ENCODE measurements at places on chromosomes 11 and 22.

DNA sequence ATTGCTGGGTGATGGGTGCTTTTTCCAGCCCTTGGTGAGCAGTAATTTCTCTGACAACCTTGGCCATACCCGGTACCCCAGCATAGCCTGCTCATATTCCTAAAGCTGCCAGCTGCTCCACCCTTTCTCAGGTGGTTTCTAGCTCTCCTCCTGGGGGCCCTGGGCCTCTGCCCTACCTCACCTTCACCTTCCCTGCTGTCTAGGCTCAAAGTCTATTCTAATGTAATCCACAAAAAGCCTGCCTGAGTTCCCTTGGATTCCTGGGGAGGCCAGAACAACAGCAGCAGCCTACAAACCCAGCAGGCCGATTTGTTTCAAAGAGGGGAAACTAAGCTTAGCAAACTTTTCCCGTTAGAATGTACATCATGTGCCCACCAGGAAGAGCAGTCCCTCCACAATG, 117.6 kb downstream of the DSCAML1 start:
- no peak for DNase-seq

DNA sequence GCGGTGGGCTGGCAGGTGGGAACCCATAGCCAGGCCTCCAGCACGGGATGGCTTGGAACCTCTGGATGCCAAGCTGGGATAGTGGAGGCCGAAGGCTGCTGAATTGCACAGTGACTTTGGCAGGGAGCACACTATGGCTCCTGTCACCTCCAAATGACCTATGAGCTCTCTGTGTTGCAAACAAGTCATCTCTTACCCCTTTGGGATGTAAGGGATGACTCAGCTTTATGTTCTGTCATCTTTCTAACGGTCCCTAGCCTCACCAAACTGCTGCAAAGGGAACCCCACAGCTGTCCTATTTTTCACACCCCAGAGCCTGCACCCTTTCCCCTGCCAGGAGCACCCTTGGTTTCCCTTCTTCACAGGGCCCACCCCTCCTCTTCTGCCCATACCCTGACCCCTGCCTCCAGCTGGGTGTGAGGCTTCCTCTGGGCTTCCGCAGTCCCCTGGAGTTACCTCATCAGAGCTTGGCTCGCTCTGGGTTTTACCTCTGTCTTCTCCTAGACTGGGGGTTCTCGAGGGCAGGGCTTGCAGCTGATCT, 2.7 kb upstream of the SCUBE1 start:
- no peak for DNase-seq

GRCh38 chr11:125588505-125588904, 4.1 kb upstream of the STT3A start:
- DNase-seq: no peak

- DNase-seq: no peak
Observed at GRCh38 chr11:14679662-14680061, 36.1 kb downstream of the PDE3B start.

DNA sequence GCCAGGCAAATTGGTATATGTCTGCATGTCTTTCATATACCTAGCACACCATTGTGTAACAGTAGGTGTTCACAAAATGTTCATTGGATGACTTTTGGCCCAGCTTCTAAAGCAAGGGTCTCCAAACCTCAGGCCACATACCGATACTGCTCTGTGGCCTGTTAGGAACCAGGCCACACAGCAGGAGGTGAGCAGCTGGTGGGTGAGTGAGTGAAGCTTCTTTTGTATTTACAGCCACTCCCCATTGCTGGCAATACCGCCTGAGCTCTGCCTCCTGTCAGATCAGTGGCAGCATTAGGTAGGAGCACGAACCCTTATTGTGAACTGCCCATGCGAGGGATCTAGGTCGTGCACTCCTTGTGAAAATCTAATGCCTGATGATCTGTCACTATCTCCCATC, 836.6 kb downstream of the NTM start:
- DNase-seq: no peak

GRCh38 chr11:15770798-15771414, 585.4 kb downstream of the SOX6 start:
- no peak for DNase-seq

- DNase-seq: no peak
Observed at GRCh38 chr11:63427971-63428508, 58.5 kb downstream of the SLC22A9 start.

DNA sequence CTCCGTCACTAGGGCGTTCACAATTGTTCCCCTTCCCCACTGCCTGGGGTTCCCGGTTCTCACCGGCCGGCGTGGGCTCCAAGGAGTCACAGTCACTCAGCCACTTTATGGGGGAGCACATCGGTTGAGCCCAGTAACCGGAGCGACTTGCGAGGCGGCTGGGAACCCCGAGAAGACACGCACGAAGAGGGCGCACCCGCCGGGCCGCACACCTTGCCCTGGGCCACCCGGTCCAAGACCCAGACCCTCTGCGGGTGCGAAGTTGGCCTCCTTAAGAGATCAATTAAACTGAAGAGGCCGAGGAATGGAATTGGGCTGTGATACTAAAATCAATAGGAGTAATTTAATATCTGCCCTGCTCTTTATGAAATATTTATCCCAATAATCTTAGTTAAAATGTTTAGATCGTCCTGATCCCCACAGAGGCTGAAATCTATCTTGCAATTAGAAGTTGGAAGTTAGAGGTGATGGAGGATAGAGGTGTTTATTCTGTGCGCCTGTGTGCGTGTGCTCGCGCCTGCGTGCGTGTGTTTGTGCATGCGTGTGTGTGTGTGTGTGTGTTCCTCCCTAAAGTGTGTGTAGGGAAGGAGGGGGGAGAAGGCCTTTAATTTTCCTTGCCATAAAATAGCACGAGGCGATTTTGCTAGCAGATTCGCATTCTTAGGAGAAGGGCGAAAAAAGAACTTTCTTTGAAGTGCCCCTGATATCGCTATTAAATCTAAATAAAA, 954 bp upstream of the MN1 start:
- DNase-seq: no peak

DNA sequence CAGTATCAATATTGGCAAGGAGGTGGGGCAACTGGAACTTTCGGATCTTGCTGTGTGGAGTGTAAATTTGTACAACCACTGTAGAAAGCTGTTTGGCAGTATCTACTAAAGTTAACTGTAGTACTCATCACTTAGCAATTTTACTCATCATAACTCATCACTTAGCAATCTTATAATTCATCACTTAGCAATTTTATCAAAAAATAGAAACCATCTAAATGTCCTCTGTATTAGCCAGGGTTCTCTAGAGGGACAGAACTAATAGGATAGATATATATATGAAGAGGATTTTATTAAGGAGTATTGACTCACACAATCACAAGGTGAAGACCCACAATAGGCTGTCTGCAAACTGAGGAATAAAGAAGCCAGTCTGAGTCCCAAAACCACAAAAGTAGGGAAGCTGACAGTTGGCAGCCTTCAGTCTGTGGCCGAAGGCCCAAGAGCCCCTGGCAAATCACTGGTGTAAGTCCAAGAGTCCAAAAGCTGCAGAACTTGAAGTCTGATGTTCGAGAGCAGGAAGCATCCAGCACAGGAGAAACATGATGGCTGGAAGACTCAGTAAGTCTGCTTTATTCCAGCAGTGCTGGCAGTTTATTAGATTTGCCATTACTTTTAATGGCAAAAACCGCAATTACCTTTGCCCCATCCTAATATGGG, 92.9 kb upstream of the USP47 start:
- no peak for DNase-seq

GRCh38 chr11:77060234-77060633, 6.5 kb upstream of the CAPN5 start:
- no peak for DNase-seq

GRCh38 chr11:6321961-6322362, 1.7 kb upstream of the CAVIN3 start:
- no peak for DNase-seq

- DNase-seq: no peak
Observed at GRCh38 chr11:94134651-94135512, 6.2 kb downstream of the PANX1 start.

DNA sequence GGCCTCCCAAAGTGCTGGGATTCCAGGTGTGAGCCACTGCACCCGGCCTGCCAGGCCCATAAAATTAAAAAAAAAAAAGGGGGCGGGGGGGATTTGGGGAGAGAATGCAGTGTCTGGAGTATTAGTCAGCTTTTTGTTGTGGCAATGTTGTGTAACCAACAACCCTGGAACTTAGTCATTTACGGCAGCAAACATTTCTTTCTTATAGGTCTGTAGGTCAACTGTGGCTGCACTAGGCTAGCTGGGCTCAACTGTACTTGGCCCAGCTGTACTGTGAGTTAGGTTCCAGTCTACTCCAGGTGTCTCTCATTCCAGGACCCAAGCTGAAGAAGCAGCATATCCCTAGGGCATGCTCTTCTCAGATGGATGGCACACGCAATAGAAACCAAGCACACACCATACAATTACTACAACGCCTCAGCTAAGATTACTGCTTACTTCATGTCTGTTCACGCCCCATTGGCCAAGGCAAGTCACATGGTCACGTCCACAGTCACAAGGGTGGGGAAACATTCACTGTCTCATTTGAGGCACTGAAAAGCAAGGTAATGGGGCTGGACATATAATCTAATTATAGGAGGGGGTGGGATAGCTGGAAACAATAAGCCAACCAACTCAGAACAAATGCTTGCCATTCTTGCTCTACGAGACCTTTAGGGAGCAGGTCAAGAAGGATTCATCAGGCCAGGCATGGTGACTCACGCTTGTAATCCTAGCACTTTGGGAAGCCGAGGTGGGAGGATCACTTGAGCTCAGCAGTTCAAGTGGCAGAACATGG, 10.4 kb upstream of the SPINDOC start:
- DNase-seq: no peak

DNA sequence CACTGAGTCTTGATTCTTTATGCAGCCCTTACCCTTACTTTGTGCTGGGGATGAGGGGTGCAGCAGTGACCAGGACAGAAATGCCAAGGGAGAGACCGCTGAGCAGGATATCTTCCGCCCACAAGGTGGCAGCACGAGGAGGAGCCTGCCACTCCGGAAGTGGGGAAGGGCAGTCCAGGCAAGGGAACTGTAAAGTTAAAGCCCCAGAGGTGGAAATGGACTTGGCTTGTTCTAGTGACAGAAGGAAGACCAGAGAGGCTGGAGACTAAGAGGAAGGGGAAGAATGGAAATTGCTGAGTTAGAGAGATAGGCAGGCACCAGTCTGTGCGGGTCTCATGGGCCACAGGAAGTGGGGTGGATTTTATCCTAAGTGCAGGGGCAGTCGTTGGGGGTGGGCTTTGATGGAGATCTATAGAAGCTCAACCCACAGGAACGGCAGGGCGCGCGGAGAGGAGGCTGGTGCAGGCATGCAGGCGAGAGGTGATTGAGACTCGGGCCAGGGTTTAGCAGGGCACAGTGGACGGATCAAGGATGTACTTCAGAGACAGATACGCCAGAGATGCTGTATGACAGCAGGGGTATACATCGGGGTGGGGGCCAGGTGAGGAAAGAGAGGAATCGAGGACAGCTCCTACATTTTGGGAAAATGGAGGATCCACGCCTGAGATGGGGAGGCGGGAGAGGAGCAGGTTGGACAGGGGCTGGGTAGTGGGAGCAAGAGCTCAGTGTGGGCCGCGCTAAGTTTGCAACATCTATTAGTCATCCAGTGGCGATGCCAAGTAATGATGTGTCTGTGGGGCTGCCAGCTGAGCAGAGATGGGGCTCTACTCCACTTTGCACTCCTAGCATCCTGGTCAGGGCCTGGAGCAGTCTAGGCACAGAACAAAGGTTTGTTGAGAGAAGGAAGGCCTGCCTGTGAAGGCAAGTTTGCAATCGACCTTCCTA, 3.3 kb upstream of the GRK2 start:
- DNase-seq: peak; percentile 76

DNA sequence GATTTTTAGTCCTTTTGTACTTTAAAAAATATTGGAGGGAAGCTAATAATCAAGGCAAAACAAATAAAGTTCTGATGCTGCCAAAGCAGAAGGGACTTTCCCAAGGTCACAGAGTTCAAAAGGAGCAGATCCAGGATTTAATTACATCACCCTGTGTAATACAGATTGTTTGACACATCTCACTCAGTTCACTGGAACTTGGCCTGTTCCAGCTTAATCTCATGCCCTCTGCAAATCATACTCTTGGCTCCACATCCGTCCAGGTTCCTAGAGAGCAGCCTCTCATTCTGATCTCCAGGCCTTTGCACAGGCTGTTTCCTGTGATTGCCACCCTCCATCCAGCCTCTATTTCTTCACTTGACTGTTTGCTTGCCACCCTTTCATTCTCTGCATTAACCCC, 151.7 kb downstream of the SPON1 start:
- DNase-seq: no peak

DNA sequence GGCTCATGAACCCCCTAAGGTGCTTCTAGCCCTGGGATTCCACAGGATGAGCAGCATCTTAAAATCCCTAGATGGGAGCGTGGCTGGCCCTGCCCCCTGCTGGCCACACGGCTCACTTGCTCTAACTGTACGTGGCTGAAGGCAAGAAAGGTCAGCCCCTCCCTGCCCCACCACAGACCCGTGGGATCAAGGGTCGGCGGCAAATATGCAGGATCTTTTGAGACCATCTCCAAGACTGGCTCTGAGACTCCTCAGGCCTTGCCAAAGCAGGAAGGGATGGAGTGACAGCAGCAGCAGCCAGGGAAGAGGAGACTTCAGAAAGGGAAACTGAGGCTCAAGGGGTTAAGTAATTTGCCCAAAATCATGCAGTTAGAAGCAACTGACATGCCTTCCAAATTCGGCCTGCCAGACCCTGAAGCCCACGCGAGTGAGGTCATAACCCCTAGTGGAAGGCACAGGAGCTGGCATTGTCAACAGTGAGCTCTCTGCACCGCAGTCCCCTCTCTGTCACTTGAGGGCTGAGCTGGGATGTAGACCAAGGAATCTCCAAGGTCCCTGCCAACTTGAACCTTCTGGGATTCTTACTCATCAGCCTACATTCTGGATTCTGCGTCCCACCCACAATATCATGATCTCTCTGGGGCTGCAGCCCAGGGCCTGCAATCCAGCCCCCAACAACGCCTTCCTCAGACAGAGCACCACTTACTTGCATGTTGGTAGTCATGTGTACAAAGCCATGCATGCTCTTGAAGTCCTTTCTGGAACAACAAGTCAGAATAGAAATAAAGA, 31.4 kb downstream of the CREB3L1 start:
- peak; percentile 58 for DNase-seq

DNA sequence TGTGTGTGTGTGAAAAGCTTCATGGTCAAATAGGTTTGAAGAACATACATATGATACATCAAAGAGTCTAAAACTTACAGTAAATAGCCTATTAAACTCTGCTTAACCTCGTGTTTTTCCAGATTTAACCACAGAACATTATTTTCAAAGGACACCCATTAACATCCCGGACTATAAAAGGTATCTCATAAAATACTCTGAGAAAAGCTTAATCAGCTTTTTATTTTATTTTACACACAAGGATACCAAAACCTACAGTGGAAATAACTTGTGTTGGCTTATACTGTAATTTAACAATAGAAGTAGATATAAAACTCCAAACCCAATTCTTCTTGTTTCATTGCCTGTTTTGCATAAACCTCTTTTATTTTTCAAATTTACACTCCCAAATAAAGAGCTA, 49.8 kb upstream of the CHRNA10 start:
- DNase-seq: no peak

All from CD4-positive, alpha-beta T cell treated with Interferon alpha-2 for 1 hour (primary cell).